ENCODE measurements at places on chromosomes 6 and 20.

- DNase-seq: no peak
These were observed 30.1 kb downstream of the ELMO2 start for GRCh38 chr20:46376196-46376785.

GRCh38 chr6:134593887-134594286 lies 276.0 kb upstream of the SGK1 start:
- no peak for DNase-seq

GRCh38 chr6:10520468-10520867 lies 683 bp upstream of the GCNT2 start:
- DNase-seq: no peak

DNA sequence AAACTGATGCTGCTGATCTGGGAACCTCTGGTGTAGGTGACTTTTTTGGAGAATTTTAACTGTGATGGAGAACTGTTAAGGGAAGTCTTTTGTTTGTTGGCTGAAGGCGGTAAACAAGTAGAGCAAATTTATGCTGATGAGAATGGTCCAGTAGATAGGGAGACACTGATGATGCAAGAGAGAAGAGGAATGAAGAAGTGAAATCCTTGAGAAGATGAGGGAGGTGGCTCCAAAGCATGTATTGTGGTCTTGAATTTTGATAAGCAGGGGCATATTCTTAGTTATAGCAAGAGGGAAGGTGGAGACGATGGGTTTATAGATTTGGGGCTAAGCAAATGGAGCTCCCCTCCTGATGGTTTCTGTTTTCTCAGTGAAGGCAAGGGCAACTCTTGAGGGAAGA lies 22.0 kb downstream of the MAPK14 start:
- DNase-seq: no peak

DNA sequence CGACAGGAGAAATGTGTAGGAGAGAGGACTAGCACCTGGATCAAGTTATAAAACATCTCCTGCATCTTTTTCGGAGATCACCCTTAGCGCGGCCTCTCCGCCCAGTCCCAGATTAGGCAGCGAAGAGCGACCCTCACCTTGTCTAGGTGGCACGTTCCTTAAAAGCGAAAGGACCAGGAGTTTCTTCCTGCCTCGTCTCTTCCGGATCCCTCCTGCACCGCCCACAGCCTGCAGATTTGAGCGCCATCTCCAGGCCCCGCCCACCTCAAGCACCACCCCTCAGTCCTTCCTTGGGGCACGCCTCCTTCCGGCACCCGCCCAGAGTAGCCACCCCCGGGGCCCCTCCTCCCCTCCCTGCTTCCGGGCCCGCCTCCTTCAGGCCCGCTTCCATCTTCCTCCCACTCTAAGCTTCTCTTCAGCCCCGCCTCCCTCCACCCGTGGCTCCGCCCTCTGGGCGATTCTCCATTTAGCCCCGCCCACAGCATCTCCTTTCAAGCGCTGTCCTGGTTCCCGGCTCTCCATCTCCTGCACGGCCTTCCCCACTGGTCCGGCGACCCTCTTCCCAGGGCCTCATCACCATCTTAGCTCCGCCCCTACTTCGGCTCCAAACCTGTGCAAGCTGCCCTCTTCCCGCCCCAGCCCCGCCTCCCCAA lies 662 bp upstream of the RALY start:
- DNase-seq: peak; percentile 100

- DNase-seq: no peak
These were observed 10.6 kb upstream of the SAMD3 start for GRCh38 chr6:130233330-130233729.

DNA sequence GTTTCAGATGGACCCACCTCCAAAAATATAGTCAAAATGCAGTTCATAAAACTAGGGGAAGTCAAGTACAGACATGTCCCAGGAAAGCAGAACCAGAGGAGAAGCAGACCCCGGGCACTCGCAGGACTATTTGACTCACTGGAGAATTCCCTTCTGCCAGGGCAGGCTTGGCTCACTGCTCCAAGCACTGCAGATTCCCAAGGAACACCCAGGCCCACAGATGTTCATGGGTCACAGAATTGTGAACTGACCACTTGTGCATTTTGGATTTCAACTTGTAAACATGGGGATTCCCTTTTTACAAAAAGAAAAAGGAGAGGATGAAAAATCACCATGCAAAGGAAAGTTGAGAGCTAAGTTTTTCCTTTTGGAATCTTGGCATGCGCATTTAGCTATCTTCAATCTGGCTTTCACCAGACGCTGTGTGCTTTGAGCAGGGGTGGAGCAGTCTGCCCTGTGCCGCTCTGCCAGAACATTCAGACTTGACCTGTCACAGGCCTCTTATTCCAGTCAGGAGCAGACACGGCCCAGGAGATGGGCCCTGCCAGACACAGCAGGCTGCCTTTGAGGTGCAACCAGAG lies 237.5 kb upstream of the TAB2 start:
- DNase-seq: no peak

DNA sequence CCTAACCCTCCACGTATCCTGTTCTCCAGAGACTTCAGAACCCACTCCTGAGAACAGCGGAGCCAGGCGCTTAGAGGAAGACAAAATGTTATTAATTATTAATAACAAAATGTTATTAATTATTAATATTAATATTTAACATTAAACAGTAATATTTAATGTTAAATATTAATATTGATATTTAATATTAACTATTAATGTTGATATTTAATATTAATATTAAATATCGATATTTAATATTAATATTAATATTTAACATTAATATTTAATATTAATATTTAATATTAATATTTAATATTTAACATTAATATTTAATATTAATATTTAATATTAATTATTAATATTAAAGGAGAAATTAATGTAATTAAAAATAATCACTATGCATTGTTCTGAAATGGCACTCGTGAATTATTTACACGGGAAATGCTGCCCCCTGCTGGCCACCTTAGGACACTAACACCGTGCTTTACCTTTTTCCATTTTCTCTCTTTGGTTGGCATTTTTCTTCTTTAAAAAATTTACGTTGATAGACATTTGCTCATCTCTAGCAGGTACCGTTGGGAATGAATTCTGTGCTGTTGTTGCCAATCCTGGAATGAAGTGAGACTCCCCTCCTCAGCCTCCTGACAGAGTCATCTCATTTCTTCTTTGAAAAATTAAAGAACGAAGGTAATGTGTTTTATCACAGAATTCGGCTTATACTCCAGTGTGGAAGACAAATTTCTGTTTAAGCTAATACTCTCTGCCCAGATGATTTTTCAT lies 7.5 kb upstream of the GGTLC1 start:
- peak; percentile 72 for DNase-seq

- DNase-seq: no peak
These were observed 594 bp downstream of the ARFGEF3 start for GRCh38 chr6:138162111-138162954.

- no peak for DNase-seq
These were observed 8.9 kb downstream of the SIRPA start for GRCh38 chr20:1904135-1904534.

GRCh38 chr6:25788305-25788922 lies 33.9 kb downstream of the SLC17A4 start:
- peak; percentile 55 for DNase-seq

- DNase-seq: no peak
These were observed 131.2 kb upstream of the CLDN20 start for GRCh38 chr6:155132617-155133016.

- no peak for DNase-seq
These were observed 77.7 kb downstream of the OLIG3 start for GRCh38 chr6:137416376-137417109.

Data from stimulated activated CD4-positive, alpha-beta T cell treated with anti-CD3 and anti-CD28 coated beads, Interleukin-2, amount 100 ng/mL, for 24 hours (primary cell).